NCI-H2081 (cell line): ENCODE measurements at places on chromosomes 4 and X.

DNA sequence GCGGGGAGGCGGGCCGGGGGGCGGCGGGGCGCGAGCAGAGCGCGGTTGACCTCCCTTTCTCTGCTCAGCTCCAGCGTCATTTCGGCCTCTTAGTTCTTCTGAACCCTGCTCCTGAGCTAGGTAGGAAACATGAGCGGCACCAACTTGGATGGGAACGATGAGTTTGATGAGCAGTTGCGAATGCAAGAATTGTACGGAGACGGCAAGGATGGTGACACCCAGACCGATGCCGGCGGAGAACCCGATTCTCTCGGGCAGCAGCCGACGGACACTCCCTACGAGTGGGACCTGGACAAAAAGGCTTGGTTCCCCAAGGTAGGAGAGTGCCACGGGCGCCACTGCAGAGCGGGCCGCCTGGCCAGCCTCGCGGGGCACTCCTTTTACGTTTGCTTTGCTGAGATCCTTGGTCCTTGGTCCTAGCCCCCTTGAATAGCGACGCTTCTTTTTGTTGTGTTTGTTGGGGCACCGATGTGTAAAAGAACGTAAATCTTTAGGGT lies at the start of gene HTATSF1:
TSS of gene HTATSF1 (plus strand) at position 37 of the 497 bp plus-strand sequence. CDS start at position 130, 93 bp downstream.
- no peak for DNase-seq

DNA sequence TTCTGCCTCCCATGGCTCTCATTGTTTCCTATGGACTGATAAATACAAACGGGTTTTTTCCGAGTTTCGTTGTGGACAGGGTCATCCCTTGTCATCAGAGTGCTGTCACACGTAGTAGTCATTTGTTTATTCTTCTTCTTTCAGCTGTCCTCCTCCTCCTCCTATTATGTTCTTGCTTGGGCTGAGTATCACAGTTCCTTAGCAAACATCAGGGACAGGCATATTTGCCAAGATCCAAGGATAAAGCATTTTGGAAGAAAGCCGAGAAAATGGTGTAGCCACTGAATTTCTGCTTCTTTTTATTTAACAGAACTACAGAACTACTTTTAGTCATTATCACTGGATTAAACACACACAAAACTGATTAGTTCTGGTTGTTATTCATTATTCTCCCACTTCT lies 167.9 kb downstream of the MAML3 start:
- no peak for DNase-seq

GRCh38 chr4:183658362-183659028 lies 490 bp downstream of the RWDD4 start:
- peak; percentile 1 for DNase-seq

DNA sequence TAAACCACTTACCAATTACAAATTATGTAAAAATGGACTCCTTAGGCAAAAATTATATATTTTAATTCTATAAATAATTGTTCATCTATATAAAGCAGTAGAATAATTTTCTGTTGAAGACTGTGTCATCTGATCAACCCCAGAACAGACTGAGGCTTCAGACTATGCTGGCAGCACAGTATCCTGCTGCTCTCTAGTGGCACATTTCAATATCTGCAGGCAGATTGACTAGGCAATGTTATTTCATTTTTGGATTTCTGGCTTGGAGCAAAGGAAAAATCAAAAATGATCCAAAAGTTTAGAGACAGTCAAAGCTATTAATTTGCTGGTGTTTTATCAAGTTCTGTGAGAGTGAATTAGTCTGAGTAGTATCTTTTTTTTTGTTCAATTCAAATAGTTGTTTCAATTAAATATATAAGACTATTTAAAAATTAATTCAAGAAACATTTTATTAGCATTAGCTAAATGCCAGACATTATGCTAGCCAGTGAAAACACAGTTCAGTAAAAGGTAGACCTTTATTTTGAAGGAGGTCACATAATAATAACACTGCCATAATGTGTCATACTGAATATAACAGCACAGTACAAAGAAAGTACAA lies 21.3 kb upstream of the SULT1E1 start:
- DNase-seq, result peak; percentile 55

DNA sequence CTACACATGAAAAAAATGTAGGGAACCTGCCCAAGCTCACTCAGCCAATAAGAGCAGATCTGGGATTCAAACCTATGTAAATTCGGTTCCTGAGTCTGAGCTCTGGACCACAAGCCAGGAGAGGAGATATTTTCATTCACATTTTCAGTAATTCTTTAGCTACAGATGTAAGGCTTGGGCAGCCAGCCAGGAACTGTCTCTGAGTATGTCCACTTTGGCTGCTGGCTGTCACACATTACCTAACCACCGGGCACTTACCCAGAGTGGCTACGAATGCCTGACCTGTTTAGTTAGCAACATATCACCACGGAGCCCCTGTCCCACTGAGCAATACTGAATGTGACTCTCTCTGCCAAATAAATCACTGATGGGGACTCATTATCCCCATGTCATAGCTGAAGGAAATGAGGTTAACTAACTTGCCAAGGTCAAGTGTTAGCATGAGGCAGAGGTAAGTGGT lies 15.3 kb downstream of the USP46 start:
- peak; percentile 19 for DNase-seq

- no peak for DNase-seq
Observed at GRCh38 chr4:101356928-101357327, 9.6 kb upstream of the PPP3CA start.
